ENCODE measurements at places on chromosomes 4 and X.

- DNase-seq: no peak
These were observed 265.5 kb downstream of the PPP3CA start for GRCh38 chr4:101081695-101082369.

DNA sequence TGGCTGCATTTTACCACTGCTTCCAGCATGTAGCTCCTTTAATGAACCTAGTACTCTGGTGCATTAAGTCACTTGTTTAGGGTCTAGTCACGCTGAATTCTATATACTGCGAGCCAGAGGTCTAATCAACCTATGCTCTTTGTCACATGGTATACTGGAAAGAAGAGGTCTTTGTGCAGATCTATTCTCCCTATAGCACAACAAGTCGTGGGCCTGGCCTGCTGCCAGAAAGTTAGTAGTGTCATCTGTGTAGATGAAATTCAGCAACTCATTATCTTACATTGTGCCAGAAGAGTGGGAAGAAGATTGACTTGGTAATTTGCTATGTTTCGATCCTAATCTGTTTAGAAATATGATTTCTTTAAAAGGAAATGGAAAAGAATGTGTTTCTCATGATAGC is 80.8 kb downstream of the AWAT2 start:
- no peak for DNase-seq

DNA sequence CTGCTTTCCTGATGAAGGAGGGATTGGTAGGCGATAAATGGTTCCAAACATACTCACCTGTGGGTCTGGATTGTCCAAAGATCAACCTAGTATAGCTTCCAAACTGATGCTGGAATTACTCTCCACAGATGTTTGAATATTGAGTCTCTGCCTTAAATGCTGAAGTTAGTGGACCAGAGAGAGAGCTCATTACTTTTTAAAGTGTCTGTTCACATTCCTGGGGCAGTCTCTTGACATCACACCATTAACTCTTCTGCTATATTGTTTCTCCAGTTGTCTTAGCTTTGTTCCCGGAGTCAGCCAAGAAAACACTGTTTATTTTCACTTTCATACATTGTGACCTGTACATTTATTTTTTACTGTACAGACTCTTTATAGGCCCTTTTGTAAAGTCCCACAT is 35.4 kb downstream of the ARHGEF38 start:
- DNase-seq: no peak

GRCh38 chrX:39822133-39822748 is 275.5 kb downstream of the BCOR start:
- DNase-seq: no peak

DNA sequence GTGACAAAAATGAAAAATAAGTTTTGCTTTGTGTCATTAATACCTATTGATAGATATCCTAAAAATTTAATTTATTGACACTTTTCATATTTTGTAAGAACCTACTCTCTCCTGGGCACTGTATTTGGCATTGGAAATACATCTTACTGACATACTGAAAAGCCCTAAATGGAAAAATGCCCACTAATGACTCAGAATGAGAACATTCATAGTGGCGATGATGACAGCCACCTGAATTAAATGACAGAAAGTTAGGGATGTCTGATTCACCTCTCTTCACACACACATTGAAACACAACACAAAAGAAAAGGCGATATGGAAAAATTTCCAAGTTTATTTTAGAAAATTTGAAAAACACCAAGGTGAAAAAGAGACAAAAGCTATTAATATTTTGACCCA is 992.3 kb downstream of the STPG2 start:
- DNase-seq: no peak

DNA sequence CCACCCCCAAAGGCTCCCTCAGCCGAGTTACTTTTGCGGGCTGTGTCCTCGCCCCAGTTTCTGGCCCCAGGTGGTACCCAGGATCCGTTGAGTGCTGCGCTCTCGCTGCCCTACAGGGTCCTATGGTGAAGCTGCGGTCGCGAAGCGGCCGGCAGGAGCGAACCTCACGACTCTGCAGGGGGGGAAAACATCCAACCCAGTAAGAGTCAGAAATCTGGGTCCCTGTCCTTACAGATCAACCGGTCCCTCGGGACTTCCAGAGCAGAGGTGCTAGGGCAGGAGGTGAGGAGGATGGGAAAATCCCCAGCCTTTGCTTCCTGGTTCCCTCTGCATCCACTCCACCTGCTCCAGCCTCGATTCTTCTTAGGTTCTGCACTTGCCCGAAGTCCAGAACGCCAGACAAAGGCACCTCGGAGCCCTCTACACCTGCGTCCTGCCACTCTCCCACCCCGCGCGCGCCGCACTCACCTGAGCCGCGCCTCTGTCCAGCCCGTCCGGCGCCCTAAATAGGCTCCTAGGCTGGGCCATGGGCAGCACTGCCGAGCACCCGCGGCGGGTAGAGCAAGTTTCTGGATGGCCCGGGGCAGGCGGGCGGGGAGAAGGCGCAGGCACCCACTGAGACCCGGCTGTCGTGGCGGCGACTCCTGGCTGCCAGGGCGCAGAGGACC is at the start of gene HS3ST1:
Gene HS3ST1 (minus strand): TSS at position 664 of the 668 bp plus-strand sequence. CDS start 28,889 bp downstream, outside the sequence.
- DNase-seq: no peak

DNA sequence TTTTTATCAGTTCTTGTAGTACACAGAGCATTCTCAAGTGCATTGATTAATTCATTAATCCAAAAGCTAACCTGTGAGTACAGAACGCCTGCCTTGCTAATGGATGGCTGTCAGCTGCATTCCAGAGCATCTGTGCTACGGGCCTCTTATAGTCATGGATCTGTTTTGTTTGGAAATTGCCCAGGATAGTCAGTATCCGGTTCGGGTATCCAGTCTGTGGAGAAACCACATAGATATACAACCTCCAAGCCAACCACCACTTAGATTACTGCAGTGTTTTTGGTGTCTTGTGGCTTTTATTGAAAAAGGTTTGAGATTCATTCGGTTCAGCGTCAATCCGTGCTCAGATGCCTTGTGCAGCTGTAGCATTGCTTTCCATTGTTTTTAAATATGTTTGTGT is 4.0 kb downstream of the LAP3 start:
- no peak for DNase-seq

DNA sequence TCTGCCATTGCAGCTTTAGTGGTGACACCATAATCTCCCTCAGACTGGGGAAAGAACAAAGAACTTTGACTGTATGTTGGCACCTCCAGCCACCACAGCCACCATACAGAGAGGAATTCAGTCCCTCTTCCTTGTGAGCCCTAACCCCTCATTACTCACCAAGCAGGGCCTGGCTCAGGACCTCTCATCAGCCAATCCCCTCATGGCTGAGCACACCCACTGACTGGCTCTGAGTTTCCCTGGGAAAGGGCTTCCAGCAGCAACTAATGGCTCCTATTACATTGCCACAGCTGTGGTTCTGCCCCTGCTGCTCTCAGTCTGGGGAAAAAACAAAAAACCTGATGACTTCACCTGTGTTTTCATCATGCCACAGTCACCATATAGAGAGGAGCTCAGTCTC is 1482.6 kb downstream of the FAM133A start:
- DNase-seq: no peak
